ENCODE measurements at places on chromosomes 16 and 17. TPM values are rescaled to one million over a fixed set of nuclear protein-coding genes. Genes with fewer than 3 reads are reported as not detected.

- DNase-seq: no peak
These were observed 44.1 kb downstream of the LMF1 start for GRCh38 chr16:926715-927114.

GRCh38 chr16:736936-737481 is 3.8 kb downstream of the CIAO3 start:
- no peak for DNase-seq

DNA sequence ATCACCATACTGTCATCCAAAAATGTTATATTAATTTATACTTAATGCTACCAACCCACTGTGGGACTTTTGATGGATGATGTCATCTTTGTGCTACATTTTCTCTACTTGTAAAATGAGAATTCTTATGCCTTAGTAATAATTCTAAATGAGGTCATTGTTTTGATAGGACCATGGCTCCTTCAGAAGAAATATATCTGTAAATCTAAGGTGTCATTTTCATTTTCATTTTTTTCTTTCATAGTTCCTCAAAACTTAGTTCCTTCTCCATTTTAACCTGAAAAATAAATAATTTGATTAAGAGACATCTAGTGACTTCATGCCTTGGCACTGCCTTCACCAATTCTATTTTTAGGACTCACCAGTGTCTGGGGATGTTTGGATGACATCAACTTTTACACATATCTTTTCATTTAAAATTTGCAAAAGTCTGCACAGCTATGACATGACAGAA is 48.7 kb downstream of the GPRC5B start:
- no peak for DNase-seq

GRCh38 chr16:2528161-2529060 is 2.8 kb downstream of the CEMP1 start:
- no peak for DNase-seq

DNA sequence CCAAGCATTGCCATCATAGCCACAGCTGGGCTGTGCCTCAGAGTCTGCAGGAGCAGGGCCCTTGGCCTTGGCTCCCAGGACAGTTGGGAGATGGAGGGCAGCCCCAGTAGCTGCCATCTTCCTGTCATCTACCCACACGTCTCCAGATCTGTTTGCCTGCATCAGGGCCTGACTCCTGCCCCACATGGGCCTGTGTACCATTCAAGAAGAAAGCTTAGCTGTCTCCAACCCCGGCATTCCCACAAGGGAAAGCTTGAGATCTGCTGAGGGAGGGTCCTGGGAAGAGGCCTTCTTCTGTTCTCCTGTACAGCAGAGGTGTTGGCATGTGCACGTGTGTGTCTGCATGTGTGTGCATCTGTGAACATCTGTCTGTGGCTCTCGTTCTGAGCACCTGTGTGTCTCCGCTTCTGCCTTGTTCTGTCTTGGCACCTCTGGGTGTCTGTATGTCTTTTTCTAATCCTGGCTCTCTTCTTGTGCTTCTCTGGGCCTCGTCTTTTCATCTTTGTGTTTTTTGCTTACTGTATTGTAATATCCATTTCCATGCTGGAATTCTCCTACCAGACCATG is 122.2 kb downstream of the MRM1 start:
- no peak for DNase-seq

- no peak for DNase-seq
These were observed 20.4 kb upstream of the ZC3H18 start for GRCh38 chr16:88549671-88550245.

DNA sequence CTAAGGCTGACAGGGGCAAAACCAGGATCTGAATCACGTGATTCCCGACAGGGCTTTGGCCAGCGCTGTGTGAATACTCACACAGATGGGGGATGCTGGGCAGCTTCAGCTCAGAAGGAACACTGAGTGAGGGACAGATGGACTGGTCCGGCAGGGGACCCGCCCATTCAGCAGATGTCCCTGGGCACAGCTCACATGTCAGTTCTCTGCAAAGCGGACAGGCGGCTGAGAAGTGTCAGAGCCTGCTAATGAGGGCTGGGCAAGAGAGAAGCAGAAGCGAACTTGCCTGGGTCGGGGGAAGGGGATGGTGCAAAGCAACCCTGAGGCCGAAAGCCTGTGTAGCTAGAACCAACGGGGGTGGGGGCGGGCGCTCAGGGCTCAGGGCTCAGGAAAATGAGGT is 11.9 kb upstream of the GLIS2 start:
- DNase-seq: no peak

- no peak for DNase-seq
These were observed 3.2 kb downstream of the ZSCAN10 start for GRCh38 chr16:3095869-3096268.

DNA sequence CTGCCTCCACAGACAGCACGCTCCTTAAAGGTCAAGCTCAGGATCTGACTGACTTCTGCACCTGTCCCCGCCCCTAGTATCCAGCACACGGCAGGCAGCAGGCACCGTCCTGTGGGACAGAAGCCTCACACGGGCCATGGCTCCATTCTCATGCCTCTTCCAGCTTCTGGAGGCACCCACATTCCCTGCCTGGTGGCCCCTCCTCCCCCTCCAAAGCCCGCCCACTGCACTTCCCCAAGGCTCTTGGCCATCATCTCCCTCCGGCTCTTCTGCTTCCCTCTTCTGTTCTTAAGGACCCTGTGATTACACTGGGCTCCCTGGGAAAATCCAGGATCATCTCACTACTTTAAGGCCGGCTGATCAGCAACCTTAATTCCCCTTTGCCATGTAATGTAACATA is 3.5 kb downstream of the CANT1 start:
- DNase-seq: peak; percentile 55

- DNase-seq: no peak
These were observed 170.8 kb upstream of the RBFOX1 start for GRCh38 chr16:7161891-7162290.

DNA sequence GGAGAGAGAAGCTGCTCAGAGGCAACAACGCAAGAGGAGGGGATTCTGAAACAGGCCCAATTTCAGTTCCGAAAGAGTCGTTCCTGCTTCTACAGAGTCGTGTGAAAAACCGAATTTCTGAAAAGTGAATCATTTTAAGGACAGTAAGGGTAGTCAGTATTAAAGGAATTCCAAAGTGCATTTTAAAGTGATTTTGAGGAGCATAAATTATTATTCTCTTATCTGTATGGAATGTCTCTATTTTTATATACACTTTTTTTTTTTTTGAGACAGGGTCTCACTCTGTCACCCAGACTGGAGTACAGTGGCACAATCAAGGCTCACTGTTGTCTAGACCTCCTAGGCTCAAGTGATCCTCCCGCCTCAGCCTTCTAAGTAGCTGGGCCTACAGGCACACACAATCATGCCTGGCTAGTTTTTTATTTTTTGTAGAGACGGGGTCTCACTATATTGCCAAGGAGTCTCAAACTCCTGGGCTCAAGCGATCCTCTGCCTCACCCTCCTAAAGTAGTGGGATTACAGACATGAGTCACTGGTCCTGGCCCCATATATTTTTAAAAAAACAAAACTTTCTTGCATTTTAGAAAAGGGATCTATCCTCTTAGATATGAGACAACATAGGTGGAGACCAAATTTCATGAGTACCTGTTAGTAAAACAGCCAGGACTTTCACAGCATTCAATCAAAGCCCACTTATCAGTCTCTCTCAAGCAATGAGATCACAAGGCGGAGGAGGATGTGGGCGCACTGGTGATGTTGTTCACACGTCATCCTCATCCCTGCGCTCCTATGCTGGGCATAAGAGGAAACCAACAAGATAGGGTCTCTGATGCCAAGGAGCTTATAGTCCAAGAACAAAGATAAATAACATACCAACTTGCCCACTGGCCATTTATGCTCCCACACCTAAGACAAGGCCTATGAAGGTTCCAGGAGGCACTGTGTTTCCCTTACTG is 53.2 kb downstream of the SMG6 start:
- DNase-seq: no peak

DNA sequence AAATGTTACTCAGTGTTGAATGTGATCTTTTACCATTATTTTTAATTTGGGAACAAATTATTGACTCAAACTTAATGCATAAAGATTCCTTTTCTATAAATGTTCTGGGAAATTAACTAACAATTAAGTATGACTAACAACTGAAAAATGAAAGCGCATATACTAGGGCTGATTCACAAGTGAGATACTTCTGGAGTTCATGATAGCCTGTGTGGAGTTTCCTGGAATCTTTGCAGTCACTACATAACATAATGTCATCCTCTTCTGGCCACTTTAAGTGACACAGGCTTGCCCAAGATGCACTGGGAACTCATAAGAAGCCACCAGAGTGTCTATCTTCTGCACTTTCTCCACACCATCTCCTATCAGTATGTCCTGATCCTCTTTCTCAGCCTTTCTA is 450.3 kb upstream of the CDH11 start:
- DNase-seq: no peak

DNA sequence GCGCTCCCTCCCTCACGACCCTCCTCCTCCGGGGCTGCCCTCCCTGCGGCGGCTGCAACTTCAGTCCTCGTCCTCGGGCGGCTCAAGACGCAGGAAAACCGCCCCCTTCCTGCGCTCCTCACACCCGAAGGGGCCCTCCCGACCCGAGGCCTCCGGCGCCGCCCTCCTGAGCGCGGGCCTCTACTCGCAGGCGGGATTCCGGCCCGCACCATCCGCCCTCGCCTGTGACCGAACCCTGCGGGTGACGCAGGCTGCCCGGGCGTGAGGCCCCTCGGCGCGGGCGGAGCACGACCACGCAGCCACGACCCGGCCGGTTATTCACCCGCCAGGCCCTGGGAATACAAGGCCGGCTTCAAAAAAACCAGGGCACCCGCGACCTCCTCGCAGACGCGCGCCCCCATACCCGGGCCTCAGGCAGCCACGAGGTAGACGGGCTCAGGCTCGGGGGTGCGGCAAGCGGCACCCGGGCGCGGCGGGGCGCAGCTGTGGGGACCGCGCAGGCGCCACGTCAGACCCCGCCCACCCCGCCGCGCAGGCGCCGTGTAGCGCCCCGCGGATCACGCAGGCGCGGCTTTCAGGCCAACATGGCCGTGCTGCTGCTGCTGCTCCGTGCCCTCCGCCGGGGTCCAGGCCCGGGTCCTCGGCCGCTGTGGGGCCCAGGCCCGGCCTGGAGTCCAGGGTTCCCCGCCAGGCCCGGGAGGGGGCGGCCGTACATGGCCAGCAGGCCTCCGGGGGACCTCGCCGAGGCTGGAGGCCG is at the start of gene SPG7:
Gene SPG7 (plus strand): TSS at position 570 of the 757 bp plus-strand sequence. CDS start 15 bp downstream, at position 585.
- DNase-seq: peak; percentile 92

- DNase-seq: no peak
These were observed 1.8 kb upstream of the CD300C start for GRCh38 chr17:74547736-74548135.

- DNase-seq: no peak
These were observed 222 bp downstream of the ZG16B start for GRCh38 chr16:2830355-2830695.

DNA sequence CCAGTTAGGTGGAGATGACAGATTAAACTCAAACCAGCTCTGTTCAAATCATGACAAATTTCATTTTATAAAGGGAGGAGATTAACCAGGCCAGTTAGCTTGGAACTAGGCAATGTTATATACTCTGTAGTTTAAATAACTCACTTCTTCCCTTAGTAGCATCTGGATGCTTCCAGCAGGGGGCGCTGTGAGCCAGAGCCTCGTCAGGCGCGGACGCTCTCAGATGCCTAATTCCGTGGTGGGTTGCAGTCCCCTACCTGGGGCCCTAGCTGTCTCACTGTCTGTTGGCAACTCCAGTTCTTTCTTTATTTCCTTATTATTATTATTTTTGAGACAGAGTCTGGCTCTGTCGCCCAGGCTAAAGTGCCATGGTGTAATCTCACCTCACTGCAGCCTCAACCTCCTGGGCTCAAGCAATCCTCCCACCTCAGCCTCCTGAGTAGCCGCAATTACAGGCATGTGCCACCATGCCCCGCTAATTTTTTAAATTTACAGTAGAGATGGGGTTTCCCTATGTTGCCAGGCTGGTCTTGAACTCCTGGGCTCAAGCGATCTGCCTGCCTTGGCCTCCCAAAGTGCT is 17.3 kb upstream of the WFDC1 start:
- peak; percentile 87 for DNase-seq

DNA sequence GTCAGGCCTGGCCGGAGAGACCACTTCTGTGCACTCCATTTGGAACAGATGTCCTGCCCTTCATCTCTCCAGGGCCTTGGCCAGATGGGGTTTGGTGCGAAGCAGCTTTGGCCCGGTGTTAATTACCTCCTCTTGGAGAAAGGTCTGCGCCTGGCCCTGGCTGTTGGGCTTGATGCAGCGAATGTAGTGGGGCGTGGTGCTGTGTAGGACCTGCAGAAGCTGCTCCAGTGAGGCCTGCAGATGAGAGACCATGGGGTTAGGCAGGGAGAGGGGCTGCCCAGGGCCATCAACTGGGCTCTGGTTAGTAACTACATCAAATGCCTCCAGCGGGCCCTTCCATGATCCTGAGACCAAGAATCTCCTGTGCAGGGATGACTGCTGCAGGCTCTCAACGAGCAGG is 18.7 kb downstream of the ZNHIT3 start:
- no peak for DNase-seq

GRCh38 chr17:75827308-75828075 is 16.7 kb downstream of the UNC13D start:
- DNase-seq: peak; percentile 80

DNA sequence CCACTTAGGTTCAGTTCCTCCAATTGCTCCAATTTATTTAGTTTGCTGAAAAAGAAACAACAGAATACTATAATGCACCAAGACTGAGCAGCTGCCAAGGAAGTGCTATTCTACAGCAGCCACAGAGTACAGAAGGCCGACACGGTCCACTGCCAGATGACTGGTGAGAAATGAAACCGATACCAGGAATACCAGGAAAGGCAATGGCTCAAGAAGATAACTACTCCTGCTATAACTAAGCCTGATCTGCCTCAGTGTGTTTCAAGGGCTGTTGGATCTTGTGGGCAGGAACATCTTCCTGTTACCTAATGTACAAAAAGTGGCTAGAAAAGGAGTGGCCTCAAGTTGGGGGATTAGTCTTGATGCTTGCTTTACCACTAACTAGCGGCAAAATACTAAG is 32.8 kb downstream of the MARVELD3 start:
- DNase-seq: no peak

DNA sequence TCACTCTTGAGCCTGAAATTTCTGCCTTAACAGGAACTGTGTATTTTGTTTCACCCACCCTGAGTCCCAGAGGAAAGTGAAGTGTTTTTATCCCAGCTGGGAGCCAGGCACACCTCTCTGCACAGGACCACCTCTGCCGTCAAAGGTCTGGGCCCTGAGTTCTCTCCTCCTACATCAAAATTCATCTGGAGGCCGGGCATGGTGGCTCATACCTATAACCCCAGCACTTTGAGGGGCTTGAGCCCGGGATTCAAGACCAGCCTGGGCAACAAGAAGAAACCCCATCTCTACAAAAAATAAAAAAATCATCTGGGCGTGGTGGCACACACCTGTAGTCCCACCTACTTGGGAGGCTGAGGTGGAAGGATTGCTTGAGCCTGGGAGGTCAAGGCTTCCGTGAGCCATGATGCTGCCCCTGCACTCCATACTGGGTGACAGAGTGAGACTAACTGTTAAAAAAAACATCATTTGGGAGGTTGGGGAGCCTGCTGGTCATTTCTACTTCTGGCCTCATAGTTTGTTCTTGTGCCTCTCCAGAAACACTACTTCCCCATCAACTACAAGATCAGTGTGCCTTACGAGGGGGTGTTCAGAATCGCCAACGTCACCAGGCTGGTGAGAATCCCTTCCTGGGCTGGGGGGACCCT is 9.8 kb downstream of the IL34 start:
- DNase-seq: no peak

The RAB11FIP4 gene
- 7.6 TPM for total RNA-seq

The PITPNM3 gene
- total RNA-seq: 4.3 TPM

The MYCBPAP gene
- total RNA-seq: 3.3 TPM

The TUBD1 gene
- total RNA-seq: 12.6 TPM

The GUCY2D gene
- total RNA-seq: not detected

The NLRC3 gene
- 1.6 TPM for total RNA-seq

The TBX4 gene
- not detected for total RNA-seq

The KRT12 gene
- not detected for total RNA-seq

The TPPP3 gene
- total RNA-seq: 12.5 TPM

The KRTAP4-4 gene
- total RNA-seq: not detected

The DNAH2 gene
- 0.31 TPM for total RNA-seq

The CCNF gene
- total RNA-seq: 1.8 TPM

The HSBP1 gene
- total RNA-seq: 75.6 TPM
